HCEC 1CT (cell line): ENCODE measurements at places on chromosomes 7 and 10.

DNA sequence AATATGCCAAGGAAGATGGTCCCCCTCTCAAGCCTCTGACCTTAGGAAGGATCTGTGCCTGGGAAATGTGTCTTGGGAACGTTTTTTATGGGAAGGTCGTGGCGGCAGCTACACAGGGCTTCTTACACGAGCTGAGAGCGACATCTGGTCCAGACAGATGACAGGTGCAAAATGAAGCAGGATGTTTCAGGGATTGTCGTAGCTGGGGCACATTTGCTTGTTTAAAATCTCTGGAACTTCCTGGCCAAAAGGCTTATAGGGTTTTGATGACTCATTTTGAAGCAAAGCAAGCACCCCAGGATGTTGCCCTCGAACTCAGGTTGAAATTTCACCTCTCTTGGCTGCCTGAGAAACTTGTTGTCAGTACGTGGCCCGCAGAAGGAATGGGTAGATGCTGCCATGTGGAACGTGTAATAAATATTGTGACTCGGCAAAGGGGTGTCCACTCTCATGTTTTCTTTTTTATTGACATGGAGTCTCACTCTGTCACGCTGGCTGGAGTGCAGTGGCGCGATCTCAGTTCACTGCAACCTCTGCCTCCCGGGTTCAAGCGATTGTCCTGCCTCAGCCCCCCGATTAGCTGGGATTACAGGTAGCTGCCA, 117.5 kb downstream of the CAMK1D start:
- DNase-seq: no peak

DNA sequence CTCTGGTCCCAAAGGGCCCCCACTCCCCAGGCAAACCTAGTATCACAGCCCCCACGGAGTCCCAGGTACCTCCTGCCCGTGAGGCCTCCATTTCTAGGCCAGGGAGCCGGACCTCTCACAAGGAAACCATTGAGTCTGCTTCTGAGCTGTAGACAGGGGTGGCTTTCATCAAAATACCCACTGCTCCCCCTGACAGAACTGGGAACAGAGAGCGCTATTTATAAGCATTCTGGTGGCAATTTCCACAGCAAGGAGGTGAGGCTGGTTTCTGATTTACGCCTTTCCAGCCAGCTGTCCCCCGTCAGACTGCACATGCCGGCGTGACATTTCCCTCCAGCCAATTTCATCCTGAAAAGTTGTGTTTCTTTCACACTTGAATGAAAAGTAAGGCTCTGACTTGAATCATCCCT, 407.5 kb upstream of the PRKCQ start:
- DNase-seq: no peak

GRCh38 chr10:88181902-88182600, 318.6 kb downstream of the PTEN start:
- no peak for DNase-seq

DNA sequence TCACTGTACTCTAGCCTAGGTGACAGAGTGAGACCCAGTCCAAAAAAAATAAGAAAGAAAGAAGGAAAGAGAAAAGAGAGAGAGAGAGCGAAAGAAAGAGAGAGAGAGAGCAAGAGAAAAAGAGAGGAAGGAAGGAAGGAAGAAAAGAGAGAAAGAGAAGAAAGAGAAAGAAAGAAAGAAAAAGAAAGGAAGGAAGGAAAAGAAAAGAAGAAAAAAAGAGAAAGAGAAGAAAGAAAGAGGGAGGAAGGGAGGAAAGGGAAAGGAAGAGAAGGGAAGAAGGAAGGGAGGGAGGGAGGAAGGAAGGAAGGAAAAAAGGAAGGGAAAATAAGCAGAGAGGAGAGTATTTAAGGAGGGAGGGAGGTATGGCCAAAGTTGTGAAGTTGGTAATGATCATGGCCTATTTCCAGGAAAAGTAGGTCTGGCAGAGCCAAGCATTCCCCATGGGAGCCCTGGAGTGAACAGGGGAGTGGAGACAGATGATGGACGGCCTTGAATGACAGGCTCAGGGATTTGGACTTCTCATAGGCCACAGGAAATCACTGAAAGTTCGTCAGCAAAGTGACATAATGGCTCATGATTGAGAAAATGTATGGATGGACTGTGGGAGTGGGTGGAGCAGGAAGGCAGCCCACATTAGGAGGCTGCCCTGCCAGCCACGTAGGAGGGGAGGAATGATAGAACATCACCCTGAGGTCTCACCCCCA, 44.8 kb upstream of the CUX1 start:
- DNase-seq: no peak

GRCh38 chr10:106216085-106216484, 948.4 kb downstream of the SORCS1 start:
- no peak for DNase-seq

DNA sequence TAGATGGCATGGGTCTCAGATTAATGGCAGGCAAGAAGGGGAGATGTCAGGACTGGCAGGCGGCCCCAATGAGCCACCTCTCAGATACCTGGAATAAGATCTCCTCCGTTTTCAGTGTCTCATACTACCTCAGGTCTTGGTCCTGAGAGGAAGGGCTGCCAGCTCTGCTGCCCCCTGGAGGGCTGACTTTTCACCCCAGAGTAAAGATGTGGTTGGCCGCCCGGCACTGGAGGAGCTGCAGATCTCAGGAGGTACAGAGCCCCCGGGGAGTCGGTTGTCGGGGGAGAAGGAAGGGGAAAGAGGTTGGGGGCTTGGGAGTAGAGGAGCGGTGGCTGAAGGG, 642 bp upstream of the COL13A1 start:
- DNase-seq: peak; percentile 54

GRCh38 chr7:157584420-157584819, 247.6 kb downstream of the DNAJB6 start:
- DNase-seq: no peak

DNA sequence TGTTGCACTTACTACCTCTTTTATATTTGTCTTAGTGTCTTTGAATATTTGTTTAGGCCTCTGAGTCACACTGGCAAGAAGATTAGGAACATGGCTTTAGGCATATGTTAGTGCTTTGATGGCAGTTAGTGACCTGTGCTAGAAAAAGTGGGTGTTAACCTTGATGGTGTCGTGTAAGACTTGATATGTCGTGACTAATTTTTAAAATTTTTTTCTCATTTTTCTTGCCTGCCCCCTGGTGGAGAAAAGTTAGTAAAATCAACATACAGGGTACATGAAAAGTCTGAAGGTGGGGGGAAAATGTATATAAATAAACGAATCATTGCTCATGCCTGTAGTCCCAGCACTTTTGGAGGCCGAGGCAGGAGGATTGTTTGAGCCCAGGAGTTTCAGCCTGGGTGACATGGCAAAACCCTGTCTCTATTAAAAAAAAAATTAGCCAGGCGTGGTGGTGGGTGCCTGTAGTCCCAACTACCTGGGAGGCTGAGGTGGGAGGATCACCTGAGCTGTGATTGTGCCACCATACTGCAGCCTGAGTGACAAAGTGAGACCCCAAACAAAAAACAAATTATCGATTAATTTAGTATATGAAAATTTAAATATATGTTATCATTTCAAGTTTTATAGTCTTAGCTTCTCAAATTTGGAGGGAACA, 44.6 kb downstream of the TAX1BP1 start:
- DNase-seq: peak; percentile 54

DNA sequence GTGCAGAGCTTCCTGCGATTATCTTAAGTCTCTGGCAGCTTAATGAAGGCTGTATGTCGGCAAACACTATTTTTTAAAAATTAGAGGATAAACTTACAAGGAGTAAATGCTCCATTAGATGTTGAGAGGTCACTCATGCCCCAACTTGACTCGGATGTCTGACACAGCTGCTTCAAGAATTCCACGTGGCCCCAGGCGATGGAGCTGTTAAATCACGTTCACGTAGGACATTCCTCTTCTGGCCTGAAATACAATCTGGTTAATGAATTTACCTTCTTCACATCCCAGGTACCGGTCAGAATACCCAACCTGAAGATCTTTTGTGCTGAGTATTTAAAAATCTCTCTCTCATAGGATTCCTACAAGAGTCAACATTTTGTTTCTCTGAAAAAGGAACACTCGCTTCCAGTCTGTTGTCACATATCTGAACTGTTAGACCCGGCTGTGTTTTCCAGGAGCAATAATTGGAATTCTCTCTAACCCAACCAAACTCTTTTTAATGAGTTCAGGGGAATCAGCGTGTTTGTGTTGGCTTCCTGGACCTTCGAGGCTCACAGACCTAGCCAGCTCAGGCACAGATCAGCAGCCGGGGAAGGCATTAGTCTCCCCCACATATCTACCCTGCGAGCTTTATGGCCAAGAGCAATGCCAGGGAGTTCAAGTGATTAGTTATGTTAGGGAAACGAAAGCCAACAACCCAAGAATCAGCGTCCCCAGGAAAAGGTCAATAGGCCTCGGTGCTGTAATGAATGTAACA, 284.9 kb downstream of the FGFR2 start:
- DNase-seq: no peak

DNA sequence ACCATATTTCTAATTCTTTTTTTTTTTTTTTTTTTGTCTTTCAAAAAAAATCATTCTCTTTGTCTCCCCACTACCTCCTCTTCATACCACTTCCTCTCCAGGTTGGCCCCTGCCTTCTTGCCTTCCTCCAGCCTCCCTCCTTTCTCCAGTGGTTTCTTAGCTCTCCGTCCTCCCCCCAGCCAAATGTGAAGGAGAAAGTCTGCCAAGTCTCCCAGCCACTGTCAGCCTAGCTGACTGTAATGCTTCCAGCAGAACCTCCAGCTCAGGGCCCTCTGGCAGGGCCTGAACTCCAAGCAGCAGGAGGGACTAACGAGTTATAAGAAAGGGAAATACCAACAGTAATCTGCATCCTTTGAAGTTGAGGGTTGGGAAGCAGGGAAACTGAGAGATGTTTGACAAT, 35.5 kb upstream of the BICC1 start:
- no peak for DNase-seq

DNA sequence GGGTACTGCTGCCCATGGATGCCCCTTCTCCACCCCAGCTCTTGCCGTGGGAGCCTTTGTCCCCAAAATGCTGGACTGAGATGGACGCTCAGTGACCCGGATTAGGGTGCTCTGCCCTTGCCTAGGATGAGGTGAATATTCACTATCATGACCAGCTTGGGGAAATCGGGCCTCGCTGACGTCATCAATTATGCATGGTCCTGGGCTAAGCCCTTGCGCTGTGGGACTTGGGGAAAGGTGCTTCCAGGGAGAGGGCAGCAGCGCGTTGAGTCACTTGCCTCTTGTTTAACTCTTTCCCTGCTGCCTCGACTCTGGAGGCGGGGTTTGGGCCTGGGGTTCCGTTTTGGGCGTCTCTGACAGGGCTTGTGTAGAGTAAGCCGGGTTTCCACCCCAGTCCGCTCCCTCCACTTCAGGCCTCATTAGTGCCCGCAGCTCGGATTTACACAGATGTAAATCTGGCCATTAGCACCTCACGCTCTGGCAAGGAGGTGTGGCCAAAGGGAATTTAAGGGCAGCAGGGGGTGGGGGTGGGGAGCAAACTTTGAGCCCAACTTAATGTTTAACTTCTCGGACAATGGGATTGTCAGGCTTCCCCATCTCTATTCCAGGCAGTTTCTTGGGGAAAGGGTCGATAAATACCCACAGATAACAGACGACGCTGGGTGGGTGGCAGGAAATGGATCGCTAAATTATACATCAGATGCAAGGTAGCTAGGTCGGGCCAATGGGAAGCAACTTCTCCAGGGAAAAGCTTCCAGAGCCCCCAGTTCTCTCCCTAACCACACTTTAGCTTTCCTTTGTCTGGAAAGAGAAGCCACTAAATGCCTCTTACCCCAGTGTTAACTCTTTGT, 51.3 kb upstream of the TCF7L2 start:
- DNase-seq: peak; percentile 42
